ENCODE measurements at places on chromosomes 7 and 10.
A peak's percentile ranks its signal among the peaks of the same experiment; 100 is the strongest.

DNA sequence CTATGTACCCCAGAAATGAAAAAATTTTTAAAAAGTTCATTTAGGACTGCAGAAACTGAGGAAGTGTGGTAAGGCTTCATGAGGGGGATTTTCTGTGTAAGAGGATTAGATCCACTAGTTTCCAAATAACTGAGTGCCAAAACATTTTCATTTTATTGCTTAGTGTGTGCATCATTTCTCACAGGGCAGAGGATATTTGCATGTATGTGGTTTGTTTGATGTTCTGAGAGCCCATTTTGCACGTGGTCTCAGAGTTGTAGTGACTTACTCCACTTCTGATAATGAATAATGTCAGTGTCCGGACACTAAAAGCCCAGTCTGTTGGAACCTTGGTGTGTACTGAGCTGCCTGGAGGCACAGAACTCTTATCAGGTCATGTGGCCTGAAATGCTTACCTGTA lies 299.9 kb downstream of the AUTS2 start:
- DNase-seq = no peak

DNA sequence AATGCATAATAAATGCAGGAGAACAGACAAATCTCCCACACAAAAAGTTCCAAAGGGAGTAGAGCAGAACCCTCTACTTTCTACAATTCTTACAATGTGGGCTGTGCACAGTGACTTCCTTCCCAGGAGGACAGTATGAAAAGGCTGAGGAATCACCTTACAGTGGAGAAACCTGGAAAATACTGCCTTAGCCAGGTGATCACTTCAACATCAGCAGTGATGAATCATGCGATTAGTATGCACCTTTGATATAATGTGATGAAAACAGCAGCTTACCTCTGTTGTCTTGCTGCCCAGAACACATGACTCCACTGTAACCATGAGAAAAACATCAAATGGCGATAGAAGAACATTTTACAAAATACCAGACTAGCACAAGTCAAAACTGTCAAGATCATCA lies 329.7 kb upstream of the POM121L12 start:
- no peak for DNase-seq

DNA sequence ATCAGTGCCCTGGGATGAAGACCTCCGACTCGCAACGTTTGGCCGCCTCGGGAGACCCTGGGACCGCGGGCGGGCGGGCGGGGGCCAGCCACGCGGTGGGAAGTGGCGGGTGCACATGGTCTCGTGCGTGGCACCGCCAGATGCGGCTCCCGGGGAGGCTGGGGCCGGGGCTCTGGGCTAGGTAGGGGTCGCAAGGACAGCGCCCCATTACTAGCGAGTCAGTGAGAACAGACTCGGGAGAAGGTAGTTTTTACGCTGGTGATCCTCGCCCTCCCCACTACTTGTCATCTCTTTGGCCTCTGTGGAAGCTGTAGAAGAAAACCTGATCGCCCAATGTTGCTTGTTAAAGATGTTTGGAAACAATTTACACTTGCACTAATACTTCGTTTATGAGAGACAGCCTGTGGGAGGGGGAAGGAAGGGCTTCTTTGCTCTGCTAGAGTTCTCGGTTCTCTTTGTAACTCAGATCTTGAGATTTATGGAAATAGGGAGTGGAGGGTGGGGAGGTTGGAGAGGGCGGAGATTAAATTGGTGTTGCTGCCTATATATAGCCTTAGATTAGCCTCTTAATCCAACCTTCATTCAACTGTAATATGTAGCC lies 591 bp downstream of the BZW2 start:
- DNase-seq = no peak

- DNase-seq = no peak
These were observed 109.4 kb upstream of the CTBP2 start for GRCh38 chr10:125269716-125270115.

- peak; percentile 5 for DNase-seq
These were observed 14.0 kb upstream of the ATXN7L1 start for GRCh38 chr7:105890290-105890997.

- no peak for DNase-seq
These were observed 91.1 kb downstream of the CH25H start for GRCh38 chr10:89115876-89116627.

DNA sequence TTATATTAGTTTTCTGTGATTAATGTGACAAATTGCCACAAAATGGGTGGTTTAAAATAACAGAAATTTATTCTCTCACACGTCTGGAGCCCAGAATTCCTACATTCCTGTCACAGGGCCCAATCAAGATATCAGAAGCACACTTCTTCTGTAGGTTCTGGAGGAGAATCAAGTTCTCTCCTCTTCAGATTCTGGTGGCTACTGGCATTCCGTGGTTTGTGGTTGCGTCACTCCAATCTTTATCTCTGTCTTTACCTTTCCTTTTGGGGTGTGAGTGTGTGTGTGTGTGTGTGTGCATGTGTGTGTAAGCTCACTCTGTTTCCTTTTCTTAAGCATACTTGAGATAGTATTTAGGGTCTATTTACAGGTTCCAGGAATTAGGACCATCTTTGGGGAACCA lies 115.5 kb upstream of the DKK1 start:
- no peak for DNase-seq

DNA sequence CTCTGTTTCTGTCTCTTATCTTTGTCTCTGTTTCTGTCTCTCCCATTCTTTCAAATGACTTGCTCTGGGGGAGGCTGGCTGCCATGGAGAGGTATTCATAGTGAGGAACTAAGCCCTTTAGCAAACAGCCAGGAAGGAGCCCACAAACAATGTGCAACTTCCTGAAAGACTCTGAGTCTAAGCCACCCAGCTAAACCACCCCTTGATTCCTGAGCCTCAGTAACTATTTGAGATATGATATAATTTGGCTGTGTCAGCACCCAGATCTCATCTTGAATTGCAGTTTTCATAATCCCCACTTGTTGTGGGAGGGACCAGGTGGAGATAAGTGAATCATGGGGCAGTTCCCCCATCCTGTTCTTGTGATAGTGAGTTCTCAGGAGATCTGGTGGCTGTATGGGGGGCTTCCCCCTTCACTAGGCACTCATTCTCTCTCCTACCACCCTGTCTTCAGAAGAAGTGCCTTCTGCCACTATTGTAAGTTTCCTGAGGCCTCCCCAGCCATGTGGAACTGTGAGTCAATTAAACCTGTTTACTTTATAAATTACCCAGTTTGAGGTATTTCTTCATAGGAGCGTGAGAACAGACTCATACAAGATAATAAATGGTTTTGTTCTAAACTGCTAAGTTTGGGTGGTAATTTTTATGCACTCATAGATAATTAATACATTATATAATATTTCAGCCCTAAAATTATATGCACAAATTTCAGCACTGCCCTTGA lies 121.2 kb upstream of the FOXP2 start:
- no peak for DNase-seq

DNA sequence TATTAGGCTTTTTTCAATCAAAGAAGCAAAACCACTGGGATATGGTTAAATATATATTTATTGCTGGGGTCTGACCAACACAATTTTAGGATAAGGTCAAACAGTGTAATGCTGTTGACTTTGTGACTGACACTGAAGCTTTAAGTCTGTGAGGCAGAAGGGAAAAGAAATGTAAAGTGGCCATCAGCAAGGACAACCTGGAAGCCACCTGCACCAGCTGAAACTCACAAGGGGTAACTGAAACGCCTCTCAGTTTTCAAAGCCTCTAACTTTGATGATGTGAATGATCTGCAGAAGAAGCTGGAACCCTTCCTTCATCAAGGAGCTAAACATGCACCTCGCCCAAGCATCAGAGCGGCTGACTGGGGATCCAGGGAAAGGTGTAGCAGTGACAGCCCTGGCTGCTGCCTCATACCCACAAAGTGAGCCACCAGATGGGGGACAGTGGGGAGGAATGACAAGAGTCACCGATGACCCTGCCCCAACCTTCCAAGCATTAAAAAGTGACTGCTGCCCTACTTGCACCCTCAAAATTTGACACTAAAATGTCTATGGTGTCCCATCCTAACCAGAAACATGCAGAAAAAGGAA lies 284.9 kb upstream of the CNTNAP2 start:
- no peak for DNase-seq

GRCh38 chr7:102943423-102944169 lies 30.8 kb downstream of the LRRC17 start:
- no peak for DNase-seq

DNA sequence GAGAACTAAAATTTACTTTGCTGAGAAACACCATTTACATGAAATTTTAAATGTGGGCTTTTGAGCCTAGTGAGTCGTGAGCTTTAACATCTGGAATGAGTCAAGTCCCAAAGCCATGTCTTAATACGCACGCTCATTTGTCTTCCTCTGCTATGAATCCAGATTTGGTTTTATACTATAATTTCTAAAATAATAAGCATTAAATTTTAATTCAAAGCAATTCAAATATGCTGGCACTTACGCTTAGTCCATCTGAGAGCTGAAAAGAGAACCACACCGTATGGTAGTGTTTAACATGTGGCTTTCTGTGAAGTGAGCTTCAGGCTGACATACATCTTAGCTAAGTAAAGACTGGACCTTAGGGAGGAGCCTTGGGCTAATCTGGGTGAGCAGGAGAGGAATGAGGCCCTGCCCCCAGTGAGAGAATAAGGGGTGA lies 52.2 kb downstream of the CUBN start:
- DNase-seq = no peak

DNA sequence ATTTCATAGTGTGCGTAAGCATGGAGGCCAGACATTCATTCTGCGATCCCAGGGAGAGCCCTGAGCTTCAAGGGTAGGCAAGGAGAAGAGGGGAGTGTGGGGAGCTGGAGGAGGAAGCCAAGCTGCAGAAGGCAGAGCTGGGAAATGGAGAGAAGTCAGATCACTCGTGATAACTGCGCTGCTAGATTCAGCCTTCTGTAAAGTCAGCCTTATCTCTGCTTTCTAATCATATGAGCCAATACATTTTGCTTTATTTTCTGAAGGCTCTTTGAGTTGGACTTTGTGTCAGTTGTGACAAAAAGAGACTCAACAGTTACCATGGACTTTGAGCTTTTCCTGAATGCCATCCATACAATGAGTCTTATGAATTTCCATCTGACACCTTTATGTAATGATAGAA lies 61.7 kb upstream of the CREB5 start:
- DNase-seq = no peak

GRCh38 chr7:67364441-67365017 lies 367.9 kb downstream of the TYW1 start:
- DNase-seq = no peak
